ENCODE measurements at places on chromosomes 3 and 15.

DNA sequence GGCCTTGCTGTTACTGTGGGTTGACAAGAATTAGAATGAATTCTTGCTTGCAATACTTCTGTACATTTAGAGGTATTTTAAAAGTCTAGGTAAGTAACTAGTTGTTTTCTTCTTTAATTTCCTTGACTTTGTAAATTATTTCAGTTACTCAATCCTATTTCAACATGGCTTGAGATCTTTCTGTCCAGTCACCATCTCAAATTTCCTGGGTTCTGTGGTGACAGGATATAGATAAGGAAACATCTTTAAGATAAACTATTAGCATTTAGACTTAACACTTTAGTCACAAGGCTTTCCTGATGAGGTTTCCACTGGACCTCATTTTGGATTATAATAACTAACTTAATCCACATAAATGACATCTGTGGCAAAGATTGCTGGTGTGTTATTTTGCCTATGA lies 195.9 kb upstream of the DPH6 start:
- DNase-seq: no peak

DNA sequence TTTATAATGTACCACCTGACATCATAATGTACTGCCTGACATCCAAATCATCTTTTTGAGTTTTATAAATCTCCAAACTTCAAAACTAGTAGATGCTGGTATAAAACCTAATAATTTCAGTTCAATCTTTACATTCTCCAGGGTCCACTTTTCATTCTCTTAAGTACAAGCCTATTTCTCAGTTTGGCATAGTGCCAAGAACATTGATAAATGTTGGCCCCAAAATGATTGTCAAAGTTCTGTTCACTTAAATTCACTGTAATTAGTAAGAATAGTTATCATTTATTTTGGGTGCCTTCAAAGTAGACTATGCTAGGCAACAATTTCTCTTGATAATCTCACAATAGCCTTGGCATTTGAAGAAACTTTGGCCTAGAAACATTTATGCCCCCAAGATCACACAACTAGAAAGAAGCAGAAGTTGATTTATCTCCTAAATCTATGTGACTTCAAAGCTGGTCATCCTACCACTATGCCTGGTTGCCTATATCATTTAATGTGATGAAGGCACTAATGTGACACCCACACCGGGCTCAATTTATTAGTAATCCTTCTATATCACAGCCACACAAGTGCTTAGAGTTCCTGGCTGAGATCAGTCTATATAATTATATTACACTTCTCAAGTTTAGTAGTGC lies 101.7 kb downstream of the ZNF609 start:
- no peak for DNase-seq

GRCh38 chr3:177658354-177658753 lies 461.1 kb upstream of the TBL1XR1 start:
- DNase-seq: no peak

DNA sequence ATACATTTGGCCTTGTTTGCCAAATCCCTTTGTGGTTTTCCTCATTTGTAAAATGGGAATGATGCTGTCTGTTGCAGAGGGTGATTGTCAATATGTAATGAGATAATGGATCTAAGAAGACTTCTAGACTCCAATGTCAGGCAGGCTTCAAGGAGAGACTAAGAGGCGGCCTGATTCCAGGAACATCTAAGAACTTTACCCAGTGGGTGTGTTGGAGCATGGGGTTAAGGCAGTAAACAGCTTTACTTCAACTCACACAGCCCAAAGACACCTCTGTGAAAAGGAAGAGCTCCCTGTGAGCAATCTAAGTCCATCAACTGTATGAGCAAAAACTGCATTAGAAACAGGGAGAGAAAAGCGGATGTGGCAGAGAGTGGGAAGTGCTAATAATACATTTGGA lies 560.6 kb downstream of the PDCD6IP start:
- DNase-seq: no peak

DNA sequence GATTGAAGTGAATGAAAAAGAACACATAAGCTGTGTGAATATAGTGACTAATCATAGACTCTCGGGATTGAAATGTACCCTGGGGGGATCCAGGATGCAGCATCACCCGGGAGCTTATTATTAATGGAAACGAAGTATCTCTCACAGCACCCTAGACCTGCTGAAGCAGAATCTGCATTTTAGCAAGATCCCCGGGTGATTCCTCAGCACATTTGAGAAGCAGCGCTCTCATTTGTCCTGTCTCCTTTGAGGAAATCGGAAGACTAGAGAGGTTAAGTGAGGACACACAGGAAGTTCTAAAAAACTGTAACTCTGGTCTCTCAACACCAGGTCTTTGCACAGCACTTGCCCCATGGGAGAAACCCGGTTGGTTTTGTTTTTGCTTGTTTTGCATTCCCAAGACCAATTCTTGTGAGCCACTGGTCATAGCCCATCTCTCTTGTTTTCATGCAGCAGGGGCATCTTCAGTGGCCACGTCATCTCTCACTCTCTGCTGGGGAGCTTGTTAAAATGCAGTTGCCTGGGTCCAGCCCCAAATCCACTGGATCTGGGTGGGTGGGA lies 30.2 kb downstream of the ZNF710 start:
- DNase-seq: no peak

- DNase-seq: no peak
Observed at GRCh38 chr3:115632026-115632425, 8.7 kb downstream of the GAP43 start.

- DNase-seq: no peak
Observed at GRCh38 chr15:39602143-39602542, 21.3 kb downstream of the THBS1 start.
